ENCODE measurements at places on chromosomes 7 and 10. TPM values are rescaled to one million over a fixed set of nuclear protein-coding genes. Genes with fewer than 3 reads are reported as not detected.

Gene SRRT
- total RNA-seq: 56.7 TPM

Gene CPA2
- total RNA-seq: not detected

Gene SPDYE8
- total RNA-seq: not detected

Gene JAKMIP3
- 0.07 TPM for total RNA-seq

Gene GATA3
- total RNA-seq: 0.25 TPM

Gene LIPJ
- not detected for total RNA-seq
